ENCODE measurements at places on chromosomes 5 and 9.
A peak's percentile ranks its signal among the peaks of the same experiment; 100 is the strongest.

DNA sequence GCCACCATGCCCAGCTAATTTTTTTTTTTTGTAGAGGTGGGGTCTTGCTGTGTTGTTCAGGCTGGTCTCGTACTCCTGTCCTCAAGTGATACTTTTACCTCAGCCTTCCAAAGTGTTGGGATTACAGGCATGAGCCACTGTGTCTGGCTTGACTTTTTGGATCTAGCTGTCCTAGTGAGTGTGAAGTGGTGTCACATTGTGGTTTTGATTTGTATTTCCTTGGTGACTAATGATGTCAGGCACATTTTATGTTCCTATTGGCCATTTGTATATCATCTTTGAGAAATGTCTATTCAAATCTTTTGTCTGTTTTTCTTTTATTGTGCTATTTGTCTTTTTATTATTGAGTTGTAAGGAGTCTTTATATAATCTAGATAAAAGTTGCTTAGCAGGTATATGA is 53.5 kb upstream of the MCCC2 start:
- DNase-seq = no peak

DNA sequence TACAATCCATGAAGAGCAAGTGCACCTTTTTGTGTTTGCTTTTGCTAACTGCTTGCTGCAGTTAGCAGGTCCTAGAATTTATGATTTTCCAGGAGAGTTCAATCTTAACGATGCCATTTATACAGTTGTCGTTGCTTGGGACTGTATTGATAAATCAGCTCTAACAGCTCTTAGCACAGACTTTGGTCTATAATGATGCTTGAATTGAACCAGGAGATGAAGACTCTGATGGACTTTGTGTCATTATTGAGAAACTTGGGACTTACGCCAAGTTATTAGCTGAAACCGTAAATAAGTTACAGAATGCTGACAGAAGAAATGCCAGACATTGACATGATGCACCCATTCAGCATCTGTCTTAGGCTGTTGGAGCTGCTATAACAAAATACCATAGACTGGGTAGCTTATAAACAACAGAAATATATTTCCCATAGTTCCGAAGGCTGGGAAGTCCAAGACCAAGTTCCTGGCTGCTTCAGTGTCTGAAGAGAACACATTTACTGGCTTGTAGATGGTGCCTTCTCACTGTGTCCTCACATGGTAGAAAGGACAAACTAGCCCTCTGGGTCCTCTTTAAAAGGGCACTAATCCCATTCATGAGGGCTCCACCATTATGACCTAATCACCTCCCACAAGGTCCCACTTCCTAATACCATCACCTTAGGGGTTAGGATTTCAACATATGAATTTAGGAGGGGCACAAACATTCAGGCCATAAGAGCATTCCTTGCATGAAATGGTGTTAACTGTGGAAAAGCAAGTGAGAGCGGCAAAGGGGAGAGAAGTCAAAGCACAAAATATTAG is 17.6 kb downstream of the GLRX start:
- DNase-seq = no peak

DNA sequence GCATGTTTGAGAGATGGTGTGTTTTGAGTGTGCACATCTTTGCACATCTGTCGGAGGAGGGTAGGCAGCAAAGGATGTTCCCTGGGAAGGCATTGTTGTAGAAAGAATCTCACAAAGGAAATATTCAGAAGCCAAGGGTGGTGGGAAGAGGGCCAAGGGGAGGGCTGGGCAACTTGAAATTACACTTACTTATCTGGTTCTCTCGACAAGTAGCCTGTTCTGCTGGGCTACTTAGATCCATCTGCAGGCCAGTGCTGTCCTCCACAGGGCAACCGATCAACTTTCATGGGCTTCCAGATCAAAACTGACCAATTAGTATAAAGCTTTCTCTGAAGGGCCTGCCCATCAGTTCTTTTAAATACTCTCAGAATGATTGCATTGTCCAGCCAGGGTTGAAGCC is 495.2 kb downstream of the GADD45G start:
- peak; percentile 12 for DNase-seq

- DNase-seq = no peak
Observed at GRCh38 chr9:38289866-38290245, 102.6 kb upstream of the ALDH1B1 start.

DNA sequence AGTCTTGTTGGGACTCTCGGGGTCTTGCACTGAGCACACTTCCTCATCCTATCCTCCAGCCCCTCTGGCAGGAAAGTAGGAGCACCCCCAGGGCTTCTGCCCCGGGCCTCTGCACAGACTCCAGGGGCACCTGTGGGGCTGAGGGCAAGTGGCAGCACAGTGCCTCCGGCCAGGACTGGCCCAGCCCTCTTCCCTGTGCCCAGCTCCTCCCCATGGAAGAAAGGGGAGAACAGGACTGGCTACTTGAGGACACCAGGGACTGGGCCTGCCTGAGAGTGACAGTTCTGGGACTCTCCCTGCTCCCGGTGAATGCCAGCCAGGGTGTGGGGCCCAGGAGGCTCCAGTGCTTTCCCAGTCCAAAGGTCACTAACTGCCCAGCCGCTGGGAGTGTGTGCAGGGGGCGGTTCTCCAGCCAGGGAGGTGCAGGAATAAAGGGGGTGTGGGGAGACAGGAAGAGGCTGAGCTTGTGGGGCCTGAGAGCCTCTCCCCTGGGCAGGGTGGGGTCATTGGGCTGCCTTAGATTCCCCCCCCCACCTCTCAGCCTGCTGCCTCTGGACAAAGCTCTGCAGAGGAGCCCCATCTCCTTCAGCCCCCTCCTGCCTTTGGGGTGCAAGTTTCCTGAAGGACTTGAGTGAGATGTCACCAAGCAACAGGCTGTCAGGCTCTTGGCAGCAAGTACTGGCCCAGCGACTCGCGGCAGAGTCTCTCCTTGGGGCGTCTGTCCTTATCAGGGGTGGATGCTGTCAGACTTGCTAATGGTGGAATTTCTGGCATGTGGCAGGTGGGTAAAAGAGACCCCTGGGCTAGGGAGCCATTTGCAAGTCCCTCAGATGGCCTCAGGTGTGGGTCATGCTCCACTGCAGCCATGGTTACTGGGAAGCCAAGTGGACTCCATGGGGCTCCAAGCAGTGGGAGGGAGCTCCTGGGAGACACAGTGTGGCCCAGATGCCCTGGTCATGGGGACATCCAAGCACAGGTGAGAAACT is 19.1 kb upstream of the JADE2 start:
- peak; percentile 50 for DNase-seq

DNA sequence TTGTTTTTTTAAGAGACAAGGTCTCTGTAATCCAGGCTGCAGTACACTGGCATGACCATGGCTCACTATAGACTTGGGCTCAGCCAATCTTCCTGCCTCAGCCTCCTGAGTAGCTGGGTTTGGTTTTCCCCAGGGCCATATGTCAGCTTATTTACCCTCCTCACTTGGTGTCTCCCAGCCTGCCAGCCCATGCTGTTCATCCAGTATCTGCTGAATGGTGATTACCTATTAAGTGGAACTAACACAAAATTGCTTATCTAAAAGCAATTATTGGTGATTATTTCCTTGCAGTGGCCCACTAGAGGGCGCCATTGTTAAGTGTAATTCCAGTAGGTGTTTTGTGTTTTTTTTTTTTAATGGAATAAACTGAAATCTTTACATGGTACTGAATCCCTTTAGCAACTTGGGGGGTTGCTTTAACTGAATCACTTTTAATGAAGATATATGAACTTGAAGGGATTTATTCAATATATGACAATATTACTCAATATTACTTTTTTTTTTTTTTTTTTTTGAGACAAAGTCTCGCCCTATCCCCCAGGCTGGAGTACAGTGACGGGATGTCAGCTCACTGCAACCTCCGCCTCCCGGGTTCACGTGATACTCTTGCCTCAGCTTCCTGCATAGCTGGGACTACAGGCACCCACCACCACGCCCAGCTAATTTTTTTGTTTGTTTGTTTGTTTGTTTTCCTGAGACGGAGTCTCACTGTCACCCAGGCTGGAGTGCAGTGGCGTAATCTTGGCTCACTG is 13.8 kb downstream of the EXOSC2 start:
- DNase-seq = no peak

- DNase-seq = peak; percentile 27
Observed at GRCh38 chr5:14879937-14880589, 8.5 kb upstream of the ANKH start.

GRCh38 chr5:59637884-59638580 is 255.5 kb downstream of the PDE4D start:
- DNase-seq = peak; percentile 29

DNA sequence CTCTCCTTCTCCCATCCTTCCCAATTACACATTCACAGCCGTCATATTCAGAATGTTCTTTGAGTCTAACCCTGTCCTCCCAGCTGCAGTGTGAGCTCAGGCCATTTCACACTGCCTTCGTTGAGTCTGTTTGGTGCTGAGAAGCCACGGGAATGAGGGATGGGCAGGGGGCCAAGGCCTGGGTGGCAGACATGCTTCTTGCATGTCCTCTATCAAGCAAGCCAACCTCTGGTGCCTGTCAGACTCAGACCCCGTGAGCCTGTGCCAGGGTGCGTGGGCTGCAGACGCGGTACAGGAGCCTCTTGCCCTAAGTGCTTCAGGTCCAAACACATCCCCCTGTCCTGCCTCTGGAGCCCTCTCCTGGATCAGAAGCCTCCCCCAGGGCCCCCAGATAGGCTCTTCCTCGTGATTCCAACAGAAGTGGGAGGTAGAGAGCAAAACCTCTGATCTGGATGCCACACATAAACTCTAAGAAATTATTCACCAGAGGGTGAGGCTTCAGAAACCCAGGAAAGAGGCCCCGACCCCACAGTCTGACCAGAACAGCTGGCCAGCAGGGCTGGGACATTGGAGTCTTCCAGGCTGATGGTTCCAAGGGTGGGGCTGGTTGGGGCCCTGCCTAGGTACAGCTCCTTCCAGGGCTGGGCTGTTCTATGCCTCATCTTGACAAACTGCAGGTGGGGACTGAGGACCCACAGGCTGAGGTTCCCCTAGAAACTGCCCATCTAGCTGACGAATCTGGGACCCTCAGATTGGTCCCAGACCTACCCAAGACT is 46.7 kb upstream of the CDKN2AIPNL start:
- no peak for DNase-seq

- no peak for DNase-seq
Observed at GRCh38 chr9:125985998-125986655, 239.0 kb downstream of the PBX3 start.

GRCh38 chr5:171419688-171420430 is 412 bp downstream of the FGF18 start:
- peak; percentile 16 for DNase-seq

GRCh38 chr9:79013715-79014610 is 557.8 kb upstream of the TLE4 start:
- DNase-seq = peak; percentile 77

- DNase-seq = peak; percentile 63
Observed at GRCh38 chr9:126613651-126614050, at the start of gene LMX1B. LMX1B (plus strand) TSS chr9:126613928; CDS start chr9:126614450, 522 bp downstream.

DNA sequence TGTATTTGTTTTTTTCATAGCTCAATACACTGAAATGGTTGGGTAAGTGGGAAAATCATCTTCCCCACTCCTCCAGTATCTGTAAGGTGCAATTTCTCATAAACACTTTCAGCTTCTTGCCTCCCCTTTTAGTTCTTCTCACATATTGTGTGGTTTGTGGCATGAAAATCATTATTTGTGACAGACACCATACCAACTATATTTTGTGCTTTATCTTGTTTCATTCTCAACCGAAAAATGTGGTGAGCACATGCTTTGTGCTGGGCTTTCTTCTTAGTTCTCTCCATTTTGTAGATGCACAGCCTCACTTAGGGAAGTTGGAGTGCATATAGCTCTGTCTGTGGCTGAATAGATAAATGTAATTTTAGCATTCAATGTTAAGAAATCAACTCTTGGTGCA is 6.4 kb upstream of the ANXA2R start:
- no peak for DNase-seq

DNA sequence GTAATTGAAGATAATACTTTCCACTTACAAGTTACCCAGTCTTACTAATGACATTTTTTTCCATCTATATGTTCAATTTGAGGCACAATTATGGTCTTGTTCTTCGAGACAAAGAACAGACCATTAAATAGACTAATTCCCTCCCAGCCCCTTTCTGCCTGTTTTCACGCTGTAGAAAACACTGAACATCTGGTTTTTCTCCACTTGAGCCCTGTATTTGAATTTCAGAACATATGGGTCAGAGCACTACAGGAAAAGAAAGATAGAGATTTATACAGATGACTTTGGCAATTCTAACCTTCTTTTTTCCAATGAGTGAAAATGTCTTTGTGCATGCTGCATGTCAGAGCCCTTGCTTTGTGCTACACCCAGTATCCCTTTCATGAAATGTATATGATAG is 506.9 kb downstream of the LRRC70 start:
- DNase-seq = no peak

DNA sequence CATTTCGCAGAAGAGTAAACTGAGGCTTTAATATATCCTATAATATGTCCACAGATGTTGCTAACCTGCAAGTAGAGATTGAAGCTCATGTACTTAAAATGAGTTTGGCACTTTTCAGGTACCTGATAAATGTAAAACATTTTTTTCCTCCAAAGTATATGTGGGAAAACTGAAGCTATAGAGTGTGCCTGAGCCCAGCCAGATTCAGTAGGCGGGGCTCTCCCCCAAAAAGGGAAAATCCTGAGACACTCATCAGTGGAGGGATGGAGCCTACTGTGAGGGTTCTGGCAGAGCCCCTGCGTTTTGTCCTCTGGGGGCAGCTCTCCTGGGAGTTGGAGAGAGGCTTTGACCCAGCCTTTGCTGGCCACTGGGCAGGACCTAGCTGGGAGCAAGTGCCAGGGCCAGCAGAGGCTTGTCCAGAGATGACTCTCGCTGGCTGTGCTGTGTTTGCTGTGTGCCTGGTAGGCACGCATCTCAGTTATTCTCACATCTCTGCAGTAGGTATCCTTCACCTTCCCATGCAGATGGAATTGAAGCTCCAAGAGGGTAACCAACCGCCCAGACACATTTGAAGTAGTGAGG is 81.1 kb upstream of the SPRY4 start:
- no peak for DNase-seq

DNA sequence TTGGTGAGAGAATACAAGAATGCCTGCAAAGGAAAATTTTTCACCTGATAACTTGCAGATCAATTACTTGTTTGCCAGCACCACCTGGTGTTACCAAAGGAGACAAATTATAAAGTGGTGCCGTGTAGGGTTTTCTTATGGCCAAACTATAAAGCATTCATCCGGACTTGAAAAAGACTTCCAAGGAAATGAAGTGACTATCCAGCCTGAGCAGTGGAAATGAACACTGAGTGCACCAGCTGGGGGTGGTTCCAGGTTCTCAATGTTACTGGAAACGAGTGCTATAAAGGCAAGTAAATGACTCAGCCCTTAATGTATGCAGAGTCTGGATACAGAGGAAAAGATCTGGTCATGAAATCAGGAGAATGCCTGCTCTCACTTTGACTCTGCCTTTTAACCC is 113.1 kb downstream of the DNAH5 start:
- DNase-seq = peak; percentile 9

DNA sequence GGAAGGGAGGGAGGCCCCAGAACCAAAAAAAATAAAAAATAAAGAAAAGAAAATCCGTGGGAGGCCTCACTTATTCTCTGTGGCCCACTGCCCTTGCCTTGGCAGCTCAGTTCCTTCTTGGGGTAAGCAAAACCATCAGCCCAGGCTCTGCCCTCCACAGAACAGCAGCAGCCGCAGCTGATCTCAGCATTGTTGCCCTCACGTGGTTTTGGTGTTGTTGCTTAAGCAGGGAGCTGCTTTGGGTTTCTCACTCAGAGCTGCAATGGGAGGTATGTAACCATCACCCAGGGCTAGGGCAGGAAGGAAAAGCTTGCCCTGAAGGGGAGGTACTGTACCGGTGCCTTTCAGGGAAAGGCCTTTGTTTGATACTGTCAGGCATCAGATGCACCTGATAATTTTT is 374.7 kb upstream of the WWC1 start:
- DNase-seq = peak; percentile 91

- DNase-seq = no peak
Observed at GRCh38 chr5:54539001-54539400, 21.4 kb downstream of the SNX18 start.

- DNase-seq = no peak
Observed at GRCh38 chr9:136228107-136228875, 17.3 kb downstream of the QSOX2 start.

All from NCI-H226 (cell line).